Urinary bladder (tissue), 4 donors: ENCODE measurements at places on chromosomes 3 and 15.

DNA sequence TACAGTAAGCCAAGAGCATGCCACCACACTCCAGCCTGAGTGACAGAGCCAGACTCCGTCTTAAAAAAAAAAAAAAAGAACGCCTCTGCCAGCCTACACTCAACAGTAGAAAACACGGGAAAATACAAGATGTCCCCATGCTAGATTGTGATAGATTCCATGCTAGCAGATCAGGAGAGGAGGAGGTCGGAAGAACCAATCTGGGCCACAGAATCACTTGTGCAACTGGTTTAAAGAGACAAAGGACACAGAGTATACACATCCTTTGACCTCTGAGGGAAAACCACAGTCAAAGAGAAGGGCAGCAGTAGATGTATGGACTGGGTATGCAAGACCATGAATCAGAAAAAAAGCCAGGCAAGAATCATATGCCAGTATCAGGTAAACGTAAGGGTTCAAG is 15.9 kb downstream of the TBL1XR1 start:
- no peak for DNase-seq

GRCh38 chr3:152073267-152073666 is 195.5 kb upstream of the MBNL1 start:
- no peak for DNase-seq

DNA sequence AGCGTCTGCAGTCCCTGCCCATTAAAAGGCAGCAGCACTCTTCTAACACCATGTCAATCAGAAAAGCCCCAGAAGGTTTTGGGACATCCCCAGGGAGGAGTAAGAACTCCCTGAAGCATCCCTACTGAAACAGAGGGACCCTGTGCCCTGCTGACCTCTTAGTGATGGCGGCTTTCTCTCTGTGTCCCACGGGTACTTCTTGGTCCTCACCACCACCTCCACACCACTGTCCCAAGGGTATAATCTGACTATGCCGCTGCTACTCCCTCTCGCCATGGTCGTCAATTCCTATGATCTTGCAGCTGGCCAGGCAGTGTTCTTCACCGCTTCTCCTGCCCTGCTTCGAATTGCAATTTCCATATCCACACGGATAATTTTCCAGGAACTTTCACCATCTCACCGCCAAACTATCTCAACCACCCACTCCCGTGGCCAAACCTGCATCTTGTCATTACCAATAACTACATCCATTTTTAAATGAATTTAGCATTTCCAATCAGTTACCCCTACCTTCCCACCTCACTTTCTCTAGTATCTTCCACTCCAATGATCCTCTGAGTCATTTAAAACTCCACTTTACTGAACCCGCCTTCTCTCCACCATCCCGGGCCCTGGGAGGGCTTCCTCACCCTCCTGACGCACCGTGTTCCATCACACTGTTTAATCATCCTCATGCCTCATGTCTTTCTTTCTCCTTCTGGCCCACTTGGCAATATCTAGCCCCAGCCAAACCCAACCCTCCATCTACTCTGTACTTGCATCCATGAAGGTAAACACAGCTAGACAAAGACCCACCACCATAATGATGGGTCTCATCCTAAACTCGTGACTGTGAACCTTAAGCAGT is 23.7 kb downstream of the PRR23E start:
- no peak for DNase-seq

- DNase-seq = no peak
Observed at GRCh38 chr3:10248984-10249748, 907 bp downstream of the TATDN2 start.

- DNase-seq = no peak
Observed at GRCh38 chr3:76500746-76501275, 539.1 kb upstream of the ROBO2 start.

DNA sequence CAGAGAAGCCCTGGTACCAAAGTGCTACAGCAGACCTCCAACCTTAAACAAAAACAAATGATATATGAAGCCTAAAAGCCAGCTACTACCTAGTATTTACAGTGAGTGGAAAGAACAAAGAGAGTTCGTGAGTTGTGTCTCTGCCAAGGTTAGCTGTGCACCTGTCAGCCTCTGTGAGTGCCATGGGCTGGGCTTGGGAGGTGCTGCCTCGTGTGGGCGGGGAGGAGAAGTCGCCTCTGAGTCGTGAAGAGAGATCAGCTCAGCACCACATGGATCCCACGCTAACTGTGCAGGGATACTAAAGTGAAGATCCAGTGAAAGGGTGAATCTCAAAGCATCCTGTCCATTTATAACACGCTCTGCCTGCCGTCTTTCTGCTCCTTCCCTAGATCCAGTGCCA is 101.9 kb downstream of the CHDH start:
- DNase-seq = no peak

- peak; percentile 57 for DNase-seq
Observed at GRCh38 chr15:51077221-51078153, 17.2 kb downstream of the TNFAIP8L3 start.

GRCh38 chr3:59430341-59430740 is 380.5 kb upstream of the CFAP20DC start:
- DNase-seq = no peak

DNA sequence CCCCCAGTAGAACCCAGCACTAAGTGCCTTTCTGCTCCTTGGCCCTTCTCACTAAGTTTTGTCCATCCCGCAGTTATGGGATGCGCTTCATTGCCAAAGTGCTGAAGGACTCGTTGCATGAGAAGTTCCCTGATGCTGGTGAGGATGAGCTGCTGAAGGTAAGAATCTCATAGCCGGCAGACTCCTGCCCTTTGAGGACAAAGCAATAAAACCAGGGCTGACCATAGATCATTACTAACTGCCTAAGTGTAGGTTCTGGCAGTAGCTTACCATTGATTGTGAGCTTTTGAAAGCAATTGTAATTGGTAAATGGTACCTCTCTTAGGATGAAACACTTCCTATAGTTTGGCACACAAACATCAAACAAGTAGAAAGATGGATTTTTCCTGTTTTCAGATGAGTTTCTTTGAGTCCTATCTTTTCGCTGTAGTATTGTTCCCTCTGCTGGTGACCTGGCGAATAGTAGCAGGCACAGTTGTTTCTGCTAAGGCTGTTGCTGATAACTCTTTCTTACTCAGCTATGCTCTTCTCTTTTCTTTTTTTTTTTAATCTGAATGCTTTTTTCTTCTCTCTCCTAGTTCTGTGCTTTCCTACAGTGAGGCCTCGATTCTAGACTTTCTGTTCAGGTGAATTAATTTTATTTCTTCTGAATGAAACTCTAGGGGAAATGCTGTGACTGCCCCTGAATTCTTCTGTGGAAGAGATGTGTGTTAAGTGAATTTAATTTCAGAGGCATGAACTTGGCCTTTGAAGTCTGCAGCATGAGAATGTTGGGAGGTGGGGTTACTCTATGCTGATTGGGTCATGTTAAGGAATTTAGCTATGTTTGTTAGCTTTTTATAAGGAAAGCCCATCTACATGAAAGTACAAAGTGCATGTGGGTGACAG is 47.4 kb upstream of the CRTC3 start:
- DNase-seq = no peak

GRCh38 chr3:12556690-12557472 is at the start of gene MKRN2:
TSS of gene MKRN2 (plus strand) at chr3:12557087. CDS start at chr3:12557151, 64 bp downstream.
- DNase-seq = peak; percentile 71

GRCh38 chr3:71016178-71016845 is 567.2 kb downstream of the FOXP1 start:
- DNase-seq = no peak

DNA sequence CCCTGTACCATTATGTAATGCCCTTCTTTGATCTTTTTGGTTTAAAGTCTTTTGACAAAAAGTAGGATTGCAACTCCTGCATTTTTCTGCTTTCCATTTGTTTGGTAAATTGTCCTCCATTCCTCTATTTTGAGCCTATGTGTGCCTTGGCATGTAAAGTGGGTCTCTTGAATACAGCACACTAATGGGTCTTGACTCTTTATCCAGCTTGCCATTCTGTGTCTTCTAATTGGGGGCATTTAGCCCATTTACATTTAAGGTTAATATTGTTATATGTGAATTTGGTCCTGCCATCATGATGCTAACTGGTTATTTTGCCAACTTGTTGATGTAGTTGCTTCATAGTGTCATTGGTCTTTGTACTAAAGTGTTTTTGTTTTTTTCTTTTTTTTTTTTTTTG is 32.4 kb downstream of the CMC1 start:
- DNase-seq = no peak

DNA sequence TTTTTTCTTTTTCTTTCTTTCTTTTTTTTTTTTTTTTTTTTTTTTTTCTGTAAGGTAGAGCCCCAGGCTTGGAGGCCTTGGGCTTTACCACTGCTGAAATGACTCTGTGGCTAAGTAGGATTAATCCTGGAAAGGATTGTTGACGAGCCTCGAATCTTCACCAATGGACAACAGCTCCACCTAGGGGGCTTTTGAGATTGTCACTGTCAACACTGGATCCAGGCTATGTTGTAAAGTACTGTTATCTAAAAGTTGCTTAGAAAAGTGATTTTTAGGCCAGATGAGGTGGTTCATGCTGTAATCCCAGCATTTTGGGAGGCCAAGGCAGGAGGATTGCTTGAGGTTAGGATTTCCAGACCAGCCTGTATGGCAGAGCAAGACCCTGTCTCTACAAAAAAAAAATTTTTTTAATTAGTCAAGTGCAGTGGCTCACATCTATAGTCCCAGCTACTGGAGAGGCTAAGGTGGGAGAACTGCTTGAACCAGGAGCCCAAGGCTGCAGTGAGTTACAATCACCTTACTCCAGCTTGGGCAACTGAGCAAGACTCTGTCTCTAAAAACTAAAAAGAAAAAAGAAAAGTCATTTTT is 41.6 kb downstream of the KLHL18 start:
- DNase-seq = peak; percentile 63

GRCh38 chr3:28449398-28449797 is 100.8 kb upstream of the AZI2 start:
- DNase-seq = no peak

- DNase-seq = no peak
Observed at GRCh38 chr3:64450396-64450956, 225.2 kb upstream of the PRICKLE2 start.

DNA sequence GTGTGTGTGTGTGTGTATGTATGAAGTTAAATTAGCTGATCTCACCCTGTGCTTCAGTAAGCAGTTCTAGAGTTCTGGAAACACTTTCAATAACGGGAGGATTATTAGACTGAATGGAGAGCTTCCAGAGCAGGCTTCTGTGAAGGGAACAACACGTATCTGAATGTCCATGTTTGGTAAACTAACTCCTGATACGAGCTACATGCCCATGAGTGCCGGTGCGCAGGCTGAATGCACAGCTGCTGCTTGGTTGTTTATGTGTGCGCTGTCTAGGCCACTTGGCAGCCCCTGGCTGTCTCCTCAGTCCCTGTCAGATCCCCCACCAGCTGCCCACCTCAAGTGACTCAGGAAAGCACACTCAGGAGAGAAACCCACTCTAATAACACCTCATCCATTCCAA is 137.0 kb downstream of the EPHB1 start:
- DNase-seq = no peak

GRCh38 chr3:113231827-113232253 is 20.5 kb downstream of the BOC start:
- no peak for DNase-seq

- no peak for DNase-seq
Observed at GRCh38 chr3:134610432-134611385, 40.1 kb downstream of the KY start.

DNA sequence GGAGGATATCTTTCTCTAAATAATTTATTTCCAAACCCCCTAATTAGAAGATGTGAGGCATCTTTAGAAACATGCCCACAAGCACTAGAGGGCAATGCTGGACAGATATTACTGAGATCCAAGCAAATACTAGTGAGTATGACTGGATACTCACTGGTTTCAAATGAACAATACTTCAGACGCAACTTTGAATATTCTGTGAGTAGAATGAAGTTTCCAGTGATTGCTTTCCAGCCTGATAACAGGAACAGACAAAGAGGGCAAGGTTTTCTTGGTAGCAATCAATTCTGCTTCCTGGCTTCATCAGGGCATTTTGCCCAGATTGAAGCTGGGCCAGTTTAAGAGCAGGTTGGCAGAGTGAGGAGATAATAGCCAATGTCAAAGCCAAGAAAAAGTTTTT is 442.6 kb upstream of the PDZRN3 start:
- DNase-seq = no peak

DNA sequence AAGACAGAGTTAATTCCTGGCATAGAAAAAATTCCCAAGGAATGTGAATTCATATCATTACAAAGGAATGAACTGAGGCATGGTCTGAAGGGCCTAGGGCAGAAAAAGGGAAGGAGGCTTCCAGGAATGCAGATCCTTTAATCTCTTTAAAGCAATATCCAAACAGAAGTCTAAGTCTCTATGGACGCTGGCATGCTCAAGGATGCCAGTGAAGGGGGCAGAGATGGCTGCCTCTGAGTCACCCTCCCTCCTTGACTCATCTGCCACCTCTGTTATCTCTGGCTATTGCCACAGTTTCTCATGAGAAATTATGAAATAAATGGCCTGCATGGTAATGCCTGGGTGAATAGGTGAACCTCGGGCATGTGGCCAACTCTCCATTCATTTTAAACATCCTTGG is 96.3 kb upstream of the BCL6 start:
- no peak for DNase-seq

GRCh38 chr3:145869958-145870357 is 291.0 kb downstream of the PLOD2 start:
- DNase-seq = no peak

DNA sequence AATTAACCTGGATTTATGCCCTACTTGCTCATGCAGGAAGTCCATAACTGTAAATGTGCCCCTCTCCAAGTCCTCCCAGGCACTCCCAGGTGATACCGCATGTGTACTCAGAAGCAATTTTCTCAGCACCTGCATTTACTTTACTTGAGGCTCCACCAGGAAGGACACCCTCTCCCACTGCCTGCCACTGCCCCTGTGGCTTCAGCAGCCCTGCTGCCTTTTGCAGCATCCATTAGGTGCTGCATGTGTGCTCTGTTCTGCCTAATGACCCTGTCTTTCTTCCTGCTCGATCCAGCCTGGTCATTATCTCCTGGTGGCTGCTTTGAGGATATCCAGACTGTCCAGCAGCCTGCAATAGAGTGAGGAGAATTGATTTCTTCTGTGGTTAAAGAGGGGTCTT is 107.6 kb upstream of the SEMA6D start:
- DNase-seq = no peak

DNA sequence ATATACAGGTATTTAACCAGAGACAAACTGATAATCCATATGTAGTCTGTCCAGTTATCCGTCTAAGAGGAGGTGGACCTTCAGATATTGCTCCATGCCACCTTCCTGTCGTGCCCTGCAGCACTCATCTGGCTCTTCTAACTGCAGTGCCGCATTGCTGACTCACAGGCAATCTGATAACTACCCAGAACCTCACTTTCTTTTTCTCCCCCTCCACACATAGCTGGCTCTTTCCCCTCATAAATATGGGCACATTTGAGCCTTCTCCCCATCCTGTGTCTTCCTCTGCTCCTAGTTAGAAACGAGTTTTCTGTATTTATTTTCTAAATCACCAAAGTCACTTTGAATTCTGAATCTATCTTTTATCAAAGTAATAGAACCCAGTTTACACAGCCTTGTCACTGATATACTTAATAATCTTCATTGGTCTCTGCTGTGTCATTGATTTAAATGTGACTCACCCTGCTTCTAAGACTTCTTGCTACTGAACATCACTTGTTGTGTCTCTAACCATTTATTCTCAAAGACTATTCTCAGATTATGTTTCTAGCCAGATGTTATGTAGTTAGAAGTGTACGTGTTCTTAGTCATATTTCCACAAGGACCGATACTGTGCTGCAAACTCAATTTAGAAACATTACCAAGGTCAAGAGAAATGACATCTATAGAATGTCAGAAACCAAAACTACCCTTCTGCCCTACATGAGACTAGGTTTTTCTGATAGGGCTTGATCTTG is 17.4 kb upstream of the KCNMB2 start:
- no peak for DNase-seq
